ENCODE measurements at places on chromosomes 5 and 9.

DNA sequence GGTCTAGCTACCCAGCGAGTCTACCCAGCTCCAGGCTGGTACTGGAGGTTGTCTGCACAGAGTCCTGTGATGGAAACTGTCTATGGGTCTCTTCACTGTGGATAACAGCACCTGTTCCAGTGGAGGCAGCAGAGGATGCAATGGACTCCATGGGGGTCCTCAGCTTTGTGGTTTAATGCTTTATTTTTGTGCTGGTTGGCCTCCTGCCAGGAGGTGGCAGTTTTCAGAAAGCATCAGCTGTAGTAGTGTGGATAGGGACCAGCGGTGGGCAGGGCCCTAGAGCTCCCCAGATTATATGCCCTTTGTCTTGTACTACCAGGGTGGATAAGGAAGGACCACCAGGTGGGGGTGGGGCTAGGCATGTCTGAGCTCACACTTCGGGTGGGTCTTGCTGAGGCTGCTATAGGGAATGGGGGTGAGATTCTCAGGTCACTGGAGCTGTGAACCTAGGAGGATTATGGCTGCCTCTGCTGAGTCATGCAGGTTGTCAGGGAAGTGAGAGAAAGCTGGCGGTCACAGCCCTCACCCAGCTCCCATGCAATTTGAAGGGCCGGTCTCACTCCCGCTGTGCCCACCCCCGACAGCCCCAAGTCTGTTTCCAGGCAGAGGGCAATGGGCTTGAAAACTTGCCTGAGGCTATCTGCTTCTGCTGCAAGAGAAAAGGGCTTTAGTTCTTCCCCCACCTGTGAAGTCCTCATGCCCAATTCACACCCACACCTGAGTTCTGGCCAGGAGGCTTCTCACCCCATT, 397.1 kb downstream of the TLE1 start:
- no peak for DNase-seq

DNA sequence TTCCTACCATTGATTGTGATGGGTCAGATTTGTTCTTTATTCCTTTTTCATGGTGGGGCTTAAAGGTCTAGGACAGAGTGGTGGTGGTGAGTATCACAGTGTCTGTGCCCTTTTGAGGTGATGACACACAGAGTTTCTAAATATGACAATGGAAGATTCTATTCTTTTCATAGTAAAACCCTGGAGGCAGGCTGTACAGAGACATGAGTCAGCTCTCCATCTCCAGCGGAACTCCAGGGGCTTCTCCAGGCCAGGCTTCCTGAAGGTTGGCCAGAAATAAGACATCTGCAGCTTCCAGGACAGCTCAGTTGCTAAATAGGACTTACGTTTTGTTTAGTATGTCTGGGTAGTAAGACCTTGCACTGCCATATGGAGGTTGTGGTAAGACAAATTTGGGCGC, 229.5 kb downstream of the CD180 start:
- DNase-seq = no peak

- DNase-seq = no peak
Measured at GRCh38 chr9:129490583-129491486, 130.1 kb downstream of the C9orf50 start.

DNA sequence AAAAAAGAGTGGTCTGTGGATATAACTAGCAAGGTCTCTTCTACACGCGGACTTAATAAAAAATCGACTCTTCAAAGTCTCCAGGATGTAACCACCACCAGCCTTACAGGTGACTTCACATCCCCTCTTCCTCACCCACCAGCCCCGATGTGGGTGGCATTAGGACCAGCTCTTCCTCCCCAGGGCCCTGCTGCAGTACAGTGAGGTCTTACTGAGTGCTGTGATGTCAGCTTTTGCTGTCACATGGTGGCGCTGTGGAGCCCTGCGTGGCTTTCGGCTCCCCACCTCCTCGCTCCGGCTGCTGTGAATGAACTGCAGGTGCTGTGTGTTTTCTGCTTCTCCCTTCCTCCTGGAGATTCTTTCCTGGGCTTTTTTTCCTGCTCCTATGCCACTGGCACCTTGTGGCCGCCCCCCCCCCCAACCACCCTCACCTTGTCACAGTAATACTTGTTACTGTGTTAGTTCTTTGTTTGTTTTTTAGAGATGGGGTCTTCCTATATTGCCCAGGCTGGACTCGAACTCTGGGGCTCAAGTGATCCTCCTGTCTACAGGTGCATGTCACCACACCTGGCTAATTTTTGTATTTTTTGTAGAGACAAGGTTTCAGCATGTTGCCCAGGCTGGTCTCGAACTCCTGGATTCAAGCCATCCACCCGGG, 15.8 kb upstream of the RAPGEF1 start:
- peak; percentile 74 for DNase-seq

DNA sequence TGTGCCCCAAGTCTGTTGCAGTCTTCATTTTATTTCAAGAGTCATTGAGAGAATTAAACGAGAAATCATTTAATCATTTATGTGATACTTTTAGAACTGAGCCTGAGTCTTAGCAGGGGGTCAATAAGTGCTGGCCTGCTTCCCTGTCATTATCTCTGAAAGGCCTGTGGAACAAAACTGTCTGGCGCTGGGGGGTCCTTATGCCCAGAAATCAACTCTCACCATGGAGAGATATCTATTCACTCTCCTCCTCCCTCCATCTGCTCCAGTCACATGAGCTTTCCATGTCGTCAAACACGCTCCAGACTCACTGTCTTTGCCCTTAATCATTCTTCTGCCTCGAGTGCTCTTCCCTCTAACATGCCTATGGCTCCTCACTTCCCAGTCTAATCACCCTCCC, 136.8 kb downstream of the ESM1 start:
- DNase-seq = no peak

GRCh38 chr5:3182133-3182876, 413.3 kb upstream of the IRX1 start:
- no peak for DNase-seq

GRCh38 chr9:93126151-93126781, 7.8 kb downstream of the NINJ1 start:
- DNase-seq = no peak

- DNase-seq = no peak
Measured at GRCh38 chr5:875931-876330, 16.7 kb downstream of the BRD9 start.

DNA sequence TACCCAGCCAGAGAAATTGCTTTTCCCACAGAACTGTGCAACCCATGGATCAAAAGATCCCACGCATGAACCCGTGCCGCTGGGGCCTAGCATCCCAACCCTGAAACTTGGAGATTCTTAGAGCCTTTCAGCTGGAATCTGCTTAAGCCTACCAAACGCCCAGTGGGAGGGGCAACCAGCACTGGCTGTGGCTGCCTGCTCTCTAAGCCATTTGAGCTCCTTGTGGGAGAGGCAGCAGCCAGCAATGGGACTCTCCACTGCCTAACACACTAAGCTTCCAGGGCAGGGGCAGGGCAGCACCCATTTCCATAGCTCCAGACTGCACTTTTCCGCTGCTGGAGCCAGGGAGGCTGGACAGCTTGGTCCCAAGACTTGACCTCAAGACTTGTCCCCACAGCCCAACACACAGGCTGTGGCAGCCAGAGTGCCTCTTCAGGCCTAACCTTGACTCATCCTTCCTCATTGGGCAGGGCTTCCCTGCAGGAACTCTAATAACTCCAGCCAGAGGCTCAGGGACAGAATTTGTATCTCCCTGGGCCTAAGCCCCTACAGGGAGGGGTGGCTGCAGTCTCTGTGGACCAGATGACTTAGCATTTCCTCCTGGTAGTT, 437.4 kb downstream of the MTRR start:
- DNase-seq = no peak

DNA sequence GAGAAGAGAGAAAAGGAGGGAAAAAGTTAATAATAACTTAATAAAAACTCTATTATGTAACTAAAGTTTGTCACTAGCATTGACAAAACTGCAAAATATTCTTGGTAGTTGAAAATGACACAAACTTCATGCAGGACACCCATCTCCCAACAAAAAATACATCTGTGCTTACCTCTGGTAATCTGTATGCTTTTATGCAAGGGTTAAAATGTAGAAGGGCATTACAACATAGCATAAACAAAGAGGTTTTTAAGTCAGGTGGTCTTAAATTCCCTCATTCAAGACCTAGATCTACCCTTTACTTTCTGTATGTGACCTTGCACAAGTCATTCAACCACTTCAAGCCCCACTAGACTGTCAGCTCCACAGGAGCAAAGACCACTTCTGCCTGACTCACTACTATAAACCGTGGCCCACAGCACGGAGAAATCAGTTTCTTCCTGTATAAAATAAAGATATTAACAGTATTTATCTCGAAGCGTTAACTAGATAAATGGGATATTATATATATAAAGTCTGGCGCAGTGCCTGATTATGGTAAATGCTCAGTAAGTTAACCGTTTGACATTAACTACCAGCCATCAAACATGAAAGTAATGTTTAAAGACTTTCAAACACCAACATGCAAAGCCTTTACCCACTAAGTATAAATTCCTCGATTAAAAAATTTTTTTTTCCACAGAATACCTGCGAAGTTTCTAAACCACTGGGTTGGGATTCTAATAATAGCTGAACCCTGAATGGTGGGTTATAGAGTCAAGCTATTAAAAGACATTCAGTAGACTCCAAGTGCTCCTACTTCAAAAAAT, 2.0 kb downstream of the FBXL17 start:
- DNase-seq = no peak

GRCh38 chr5:177099422-177100093, 12.8 kb downstream of the FGFR4 start:
- DNase-seq = no peak

GRCh38 chr5:138874771-138875551, at the start of gene LRRTM2:
LRRTM2 (minus strand) TSS chr5:138875335; CDS start chr5:138874911, 424 bp downstream.
- no peak for DNase-seq

- no peak for DNase-seq
Measured at GRCh38 chr5:132195727-132196126, 31.9 kb downstream of the P4HA2 start.

GRCh38 chr9:82679472-82679871, 383.5 kb downstream of the RASEF start:
- no peak for DNase-seq

DNA sequence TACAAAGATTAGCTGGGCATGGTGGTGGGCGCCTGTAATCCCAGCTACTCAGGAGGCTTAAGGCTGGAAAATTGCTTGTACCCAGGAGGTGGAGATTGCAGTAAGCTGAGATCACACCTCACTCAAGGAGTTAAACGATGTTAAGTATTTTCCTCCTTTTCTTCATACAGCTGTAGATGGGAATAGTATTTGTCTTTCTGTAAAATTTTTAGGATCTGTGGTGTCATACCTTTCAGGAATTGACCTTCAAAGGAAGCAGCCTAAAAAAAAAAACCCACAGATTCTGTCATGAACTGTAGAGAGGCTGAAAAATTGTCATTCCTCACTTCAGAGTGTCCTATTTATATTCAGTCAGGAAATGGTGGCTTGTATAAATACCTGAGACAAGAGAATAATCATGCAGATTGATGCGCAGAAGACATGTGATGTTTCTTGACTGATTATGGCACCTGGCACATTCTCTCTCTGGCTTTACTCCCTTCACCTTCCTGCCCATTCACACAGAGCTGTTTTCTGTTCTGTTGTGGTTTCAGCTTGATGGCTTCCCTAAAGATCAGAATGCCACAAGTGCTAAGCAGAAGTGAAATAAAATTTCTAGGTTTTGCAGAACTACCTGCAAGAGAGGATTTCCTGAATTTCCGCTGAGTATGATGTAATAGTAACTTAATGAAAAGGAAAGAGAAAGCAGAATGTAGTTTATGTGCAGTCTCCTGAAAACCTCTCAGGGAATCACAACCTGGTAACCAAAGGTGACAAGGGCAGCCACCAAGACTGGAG, 3.8 kb downstream of the IFNA1 start:
- DNase-seq = peak; percentile 16

- no peak for DNase-seq
Measured at GRCh38 chr9:81245254-81245956, 443.9 kb downstream of the TLE1 start.

- DNase-seq = no peak
Measured at GRCh38 chr5:99586878-99587277, 658.1 kb upstream of the CHD1 start.

DNA sequence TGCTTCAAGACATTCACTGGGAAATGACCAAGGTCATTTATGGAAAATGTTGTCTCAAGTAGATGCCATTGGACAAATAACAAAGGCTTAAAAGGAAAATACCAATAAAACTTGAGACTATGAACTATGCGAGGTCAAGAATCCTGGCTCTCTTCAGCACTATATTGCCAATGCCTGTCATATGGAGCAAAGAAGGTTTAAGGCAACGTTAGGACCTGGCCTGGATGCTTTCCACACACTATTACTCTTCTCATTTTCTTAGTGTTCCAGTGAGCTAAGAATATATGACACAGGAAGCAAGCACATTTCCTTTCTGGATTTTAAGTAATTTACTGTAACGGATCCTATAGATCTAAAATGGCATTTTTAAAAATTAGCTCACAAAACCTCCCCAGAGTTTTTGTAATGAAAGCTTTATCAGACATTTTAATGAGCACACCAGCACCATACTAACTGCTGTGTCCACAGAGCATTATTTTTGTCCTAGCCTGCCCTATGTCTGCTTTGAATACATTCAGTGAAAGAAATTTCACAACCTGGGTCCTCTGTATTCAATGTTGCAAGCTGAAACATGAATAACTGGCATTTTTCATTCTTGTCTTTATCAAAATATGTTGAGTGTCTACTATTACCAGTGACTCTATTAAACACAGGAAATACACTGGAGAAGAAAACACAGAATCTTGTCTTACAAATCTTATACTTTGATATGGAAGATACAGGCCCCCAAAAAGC, 315.6 kb downstream of the CETN3 start:
- no peak for DNase-seq

DNA sequence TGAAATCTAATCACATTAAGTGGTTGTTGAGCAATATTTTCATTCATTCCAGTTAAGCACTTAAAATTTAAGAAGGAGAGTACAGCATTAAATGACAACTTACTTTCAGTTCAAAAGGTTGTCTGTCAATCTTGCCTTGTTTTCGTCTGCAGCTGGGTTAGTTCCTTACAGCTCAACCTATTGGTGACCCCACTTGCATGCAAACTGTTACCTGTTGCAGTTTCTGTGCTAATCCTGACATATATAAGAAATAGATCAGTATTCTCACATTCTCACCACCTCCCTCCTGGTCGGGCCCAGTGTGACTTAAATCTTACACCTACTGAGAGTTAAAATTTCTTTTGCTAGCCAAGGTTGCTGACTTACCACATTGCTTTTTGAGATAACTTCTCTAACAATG, 191.8 kb upstream of the SMC2 start:
- no peak for DNase-seq

DNA sequence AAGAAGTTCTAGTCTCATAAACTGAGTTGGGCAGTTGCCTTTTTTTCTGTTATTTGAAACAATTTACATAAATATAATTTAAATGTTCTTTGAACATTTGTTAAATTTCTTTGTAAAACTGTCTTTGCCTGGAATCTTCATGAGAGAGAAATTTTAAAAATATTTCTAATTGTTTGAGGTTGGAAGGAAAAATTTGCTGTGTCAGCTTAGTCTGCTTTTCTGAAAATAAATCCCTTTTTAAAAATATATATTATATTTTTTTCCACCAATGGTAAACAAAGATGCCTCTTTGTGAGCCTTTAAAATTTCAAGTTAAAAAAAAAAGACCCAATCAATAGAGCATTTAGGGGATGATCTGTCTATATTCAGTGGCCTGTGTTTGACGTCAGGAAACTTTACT, 542.7 kb downstream of the KIF4B start:
- no peak for DNase-seq

GRCh38 chr9:77872863-77873262, 158.7 kb downstream of the GNAQ start:
- no peak for DNase-seq

GRCh38 chr9:95261890-95262289, 55.6 kb downstream of the FANCC start:
- DNase-seq = no peak

Data from GM13977 (cell line).